ENCODE measurements at places on chromosomes 2 and 18.

- no peak for DNase-seq
These were observed 106.3 kb downstream of the MSH2 start for GRCh38 chr2:47509250-47509649.

DNA sequence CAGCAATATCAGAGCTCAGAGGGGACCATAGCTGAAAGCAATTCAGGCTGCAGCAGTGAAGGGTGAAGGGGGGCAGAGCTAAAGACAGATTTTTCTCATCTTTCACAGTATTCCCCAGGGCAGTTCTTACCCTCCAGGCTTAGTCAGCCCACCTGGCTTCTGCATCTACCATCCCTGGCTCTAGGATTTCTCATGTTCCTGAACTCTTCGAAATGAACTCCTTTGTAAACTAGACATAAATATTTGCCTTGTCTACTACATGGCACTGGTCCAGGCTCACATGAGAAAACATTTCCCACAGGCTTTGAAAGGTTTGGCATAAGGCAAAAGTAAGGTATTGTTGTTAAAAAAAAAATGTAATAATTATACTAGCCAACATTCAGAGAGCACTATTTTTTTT is 23.6 kb upstream of the NEB start:
- no peak for DNase-seq

- no peak for DNase-seq
These were observed 642 bp upstream of the SRSF7 start for GRCh38 chr2:38751596-38752410.

- DNase-seq, result peak; percentile 16
These were observed 58.4 kb upstream of the DNMT3A start for GRCh38 chr2:25400169-25400568.

- no peak for DNase-seq
These were observed 269.4 kb downstream of the ETAA1 start for GRCh38 chr2:67666386-67667053.

GRCh38 chr2:136008205-136008865 is 22.9 kb upstream of the DARS1 start:
- peak; percentile 60 for DNase-seq

GRCh38 chr2:94873362-94874276 is 2.4 kb downstream of the TEKT4 start:
- no peak for DNase-seq

GRCh38 chr2:70895249-70895648 is 40.5 kb upstream of the ATP6V1B1 start:
- no peak for DNase-seq

DNA sequence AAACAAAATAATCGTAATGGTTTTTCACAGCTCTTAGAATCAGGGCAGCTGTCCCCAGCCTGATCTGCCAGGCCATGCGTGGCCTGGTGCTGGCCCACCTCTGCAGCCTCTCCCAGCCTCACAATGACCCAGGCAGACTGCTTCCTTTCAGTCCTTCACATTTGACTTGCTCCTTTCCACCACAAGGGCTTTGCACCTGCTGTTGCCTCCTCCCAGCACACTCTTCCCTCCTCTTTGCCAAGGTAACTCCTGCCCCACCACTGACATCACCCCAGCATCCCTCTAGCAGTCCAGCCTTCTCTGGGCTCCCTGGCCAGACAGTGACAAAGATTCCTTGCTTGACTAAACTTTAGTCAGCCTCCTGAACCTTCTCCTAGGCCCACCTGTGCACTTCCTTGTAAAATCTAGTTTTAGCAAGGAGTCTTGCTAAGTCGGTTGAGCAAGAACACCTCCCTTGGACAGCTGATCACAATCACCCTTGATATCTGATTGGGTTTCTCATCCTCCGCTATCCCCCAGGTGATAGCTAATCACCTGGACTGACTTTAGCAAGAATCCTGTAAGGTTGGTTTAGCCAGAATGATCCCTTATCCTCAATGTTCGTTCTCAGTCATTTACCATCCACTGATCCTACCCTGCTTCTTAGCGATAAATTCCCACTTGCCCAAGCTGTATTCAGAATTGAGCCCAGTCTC is 16.2 kb upstream of the RAB11FIP5 start:
- DNase-seq, result no peak

DNA sequence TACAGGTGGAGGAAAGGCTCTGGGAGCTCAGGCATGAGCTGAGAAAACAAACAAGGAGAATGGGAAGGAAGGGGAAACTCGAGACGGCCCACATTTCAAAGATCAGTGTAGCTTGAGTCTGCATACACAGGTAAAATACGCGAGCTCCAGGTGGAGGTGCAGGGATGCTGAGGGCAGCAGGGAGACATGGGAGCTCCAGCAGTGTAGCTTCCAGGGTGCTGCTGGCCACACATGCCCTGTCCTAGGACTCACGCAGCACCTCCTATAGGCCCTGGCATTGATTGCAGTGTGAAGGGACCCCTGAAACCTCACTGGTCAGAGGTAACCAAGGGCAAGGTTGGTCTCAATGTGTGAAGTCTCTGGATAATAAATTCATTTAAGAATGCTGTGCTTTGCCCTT is 362.8 kb upstream of the HS6ST1 start:
- peak; percentile 28 for DNase-seq

DNA sequence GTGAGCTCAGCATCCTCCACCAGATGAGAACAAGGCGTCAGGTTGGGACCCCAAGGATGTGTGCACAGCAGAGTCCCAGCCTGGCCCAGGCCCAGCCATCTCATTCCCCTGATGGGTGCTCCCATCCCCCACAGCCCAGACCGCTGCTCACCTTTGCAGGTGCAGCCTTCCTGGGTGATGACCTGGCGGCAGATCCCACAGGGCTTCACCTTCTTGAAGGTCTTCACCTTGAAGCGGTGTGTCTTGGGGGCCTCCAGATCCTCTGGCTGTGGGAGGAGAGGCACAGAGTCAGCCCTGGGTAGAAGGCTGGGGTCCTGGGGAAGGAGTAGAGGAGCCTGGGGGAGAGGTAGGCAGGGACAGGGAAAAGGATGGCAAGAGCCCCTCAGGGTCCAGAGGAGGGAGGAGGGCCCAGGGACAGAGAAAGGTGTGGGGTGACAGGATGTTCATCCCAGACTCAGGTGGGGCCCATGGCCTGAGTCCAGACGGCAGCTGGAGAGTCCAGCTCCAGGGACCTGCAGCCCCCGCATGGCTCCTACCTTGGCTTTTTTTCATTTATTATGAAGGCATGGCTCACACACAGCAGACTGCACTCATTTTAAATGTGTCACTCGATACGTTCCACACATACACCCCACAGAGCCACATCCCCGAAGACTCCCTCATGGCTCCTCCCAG is 11.9 kb downstream of the TNS1 start:
- DNase-seq, result no peak

DNA sequence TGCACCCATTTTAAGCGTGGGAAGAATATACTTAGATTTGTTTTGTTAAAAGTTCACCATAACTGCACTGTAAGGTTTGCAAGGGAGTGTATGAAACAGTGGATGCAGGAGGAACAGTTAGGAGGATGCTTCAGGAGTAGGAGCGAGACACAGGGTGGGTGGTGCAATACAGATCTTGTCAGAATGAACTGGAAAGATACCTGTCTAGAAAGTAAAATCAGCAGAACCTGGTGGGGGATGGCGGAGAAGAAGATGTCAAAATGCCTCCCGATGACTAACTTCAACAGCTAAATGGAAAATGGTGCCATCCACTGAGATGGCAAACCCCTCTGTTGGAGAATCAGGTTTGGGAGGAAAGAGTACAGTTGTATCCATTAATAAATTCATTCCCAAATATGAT is 18.2 kb downstream of the LANCL1 start:
- no peak for DNase-seq

- DNase-seq, result peak; percentile 53
These were observed 456.0 kb upstream of the DCC start for GRCh38 chr18:51884039-51884438.

GRCh38 chr2:71592181-71592711 is 138.9 kb downstream of the DYSF start:
- DNase-seq, result no peak

DNA sequence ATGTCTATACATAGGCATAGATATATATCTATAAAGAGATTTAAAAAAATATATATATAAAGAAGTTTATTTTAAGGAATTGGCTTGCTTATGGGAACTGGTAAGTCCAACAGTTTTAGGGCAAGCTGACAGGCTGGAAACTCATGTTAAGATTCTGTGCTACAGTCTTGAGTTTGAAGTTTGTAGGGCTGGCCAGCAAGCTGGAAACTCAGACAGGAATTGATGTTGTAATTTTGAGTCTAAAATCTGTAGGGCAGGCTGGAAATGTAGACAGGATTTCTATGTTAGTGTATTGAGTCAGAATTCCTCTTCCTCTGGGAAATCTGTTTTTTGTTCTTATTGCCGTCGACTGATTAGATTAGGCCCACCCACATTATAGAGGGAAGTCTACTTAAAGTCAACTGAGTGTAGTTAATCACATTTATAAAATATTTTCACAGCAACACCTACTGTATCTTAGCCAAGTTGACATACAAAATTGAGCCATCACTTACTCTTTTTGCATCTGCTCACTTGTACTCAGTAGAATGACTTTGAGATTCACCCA is 60.8 kb downstream of the PHLPP1 start:
- no peak for DNase-seq

- DNase-seq, result no peak
These were observed 914 bp upstream of the IWS1 start for GRCh38 chr2:127527001-127527804.

- no peak for DNase-seq
These were observed 159.0 kb upstream of the DAPL1 start for GRCh38 chr2:158635961-158636601.

All from left lobe of liver (tissue), 2 donors.